ENCODE measurements at places on chromosomes 11 and 22.

GRCh38 chr11:127395034-127395433, 394.5 kb upstream of the KIRREL3 start:
- no peak for DNase-seq

GRCh38 chr11:7098235-7098832, 9.5 kb downstream of the RBMXL2 start:
- DNase-seq = peak; percentile 20

GRCh38 chr11:76317296-76317695, 63.6 kb downstream of the THAP12 start:
- no peak for DNase-seq

DNA sequence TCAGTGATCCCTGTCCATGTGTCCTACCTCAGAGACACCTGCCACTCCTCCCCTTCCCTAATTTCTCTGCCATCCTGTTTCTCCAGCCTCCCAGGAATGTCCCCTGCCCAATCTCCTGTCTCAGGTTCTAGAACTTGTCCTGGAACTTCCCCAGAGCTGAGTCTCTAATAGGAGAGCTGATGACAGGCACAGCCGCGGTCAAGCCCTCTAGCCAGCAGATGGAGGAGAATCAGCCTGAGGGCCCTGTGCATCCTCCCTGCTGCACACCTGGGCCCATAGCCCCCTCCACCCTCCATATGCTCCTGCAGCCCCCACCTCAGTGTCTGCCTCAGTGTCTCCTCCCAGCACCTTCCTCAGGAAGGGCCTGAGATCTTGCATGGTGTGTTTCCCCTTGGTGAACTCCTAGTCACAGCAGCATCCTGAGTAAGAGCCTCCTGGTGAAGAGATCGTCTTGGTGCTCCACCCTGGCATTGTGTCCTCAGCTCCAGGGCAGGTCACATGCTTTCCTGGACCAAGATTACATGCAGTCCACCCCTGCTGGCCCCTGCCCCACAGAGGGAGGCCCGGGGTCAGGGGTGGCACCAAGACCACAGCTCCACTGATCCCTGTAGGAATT, 43.9 kb upstream of the VPREB1 start:
- no peak for DNase-seq

DNA sequence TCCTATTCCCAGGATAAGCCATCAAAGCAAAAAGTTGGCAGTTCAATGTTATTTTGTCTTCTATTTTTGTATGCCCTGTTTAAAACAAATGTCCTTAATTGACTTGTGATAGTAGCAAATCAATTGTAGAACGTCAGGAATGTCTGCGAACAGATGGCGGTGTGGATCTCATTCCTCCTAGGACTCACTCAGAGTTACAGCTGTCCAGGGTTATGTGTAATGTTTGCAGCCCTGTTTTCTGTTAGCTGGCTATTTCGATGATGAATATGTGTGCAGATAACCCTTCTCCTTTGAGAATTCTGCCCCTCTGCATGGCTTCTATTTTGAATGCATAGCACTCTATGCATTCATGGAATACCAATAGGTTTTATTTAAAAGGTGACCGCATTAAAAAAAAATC, 1248.0 kb upstream of the CNTN5 start:
- no peak for DNase-seq

GRCh38 chr11:2791521-2792380, 92.0 kb upstream of the KCNQ1OT1 start:
- DNase-seq = no peak

DNA sequence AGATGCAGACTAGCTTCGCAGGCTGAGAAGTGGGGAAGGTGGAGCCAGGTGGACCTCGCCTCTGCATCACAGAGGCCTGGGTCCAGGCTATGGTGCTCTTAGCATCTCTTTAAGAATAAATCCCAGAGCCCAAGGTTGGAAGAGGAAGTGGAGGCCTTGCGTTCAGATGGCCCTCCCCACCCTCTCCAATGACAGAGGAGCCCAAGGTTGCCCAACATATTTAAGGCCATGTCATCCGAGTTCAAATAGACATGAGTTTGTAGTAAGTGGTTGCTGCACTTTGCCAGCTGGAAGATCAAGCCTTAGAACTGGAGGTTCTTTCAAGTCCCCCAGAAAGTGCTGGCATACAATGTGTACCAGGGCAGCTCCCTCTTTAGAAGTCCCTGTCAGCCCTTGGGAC, 47.1 kb upstream of the HORMAD2 start:
- no peak for DNase-seq

DNA sequence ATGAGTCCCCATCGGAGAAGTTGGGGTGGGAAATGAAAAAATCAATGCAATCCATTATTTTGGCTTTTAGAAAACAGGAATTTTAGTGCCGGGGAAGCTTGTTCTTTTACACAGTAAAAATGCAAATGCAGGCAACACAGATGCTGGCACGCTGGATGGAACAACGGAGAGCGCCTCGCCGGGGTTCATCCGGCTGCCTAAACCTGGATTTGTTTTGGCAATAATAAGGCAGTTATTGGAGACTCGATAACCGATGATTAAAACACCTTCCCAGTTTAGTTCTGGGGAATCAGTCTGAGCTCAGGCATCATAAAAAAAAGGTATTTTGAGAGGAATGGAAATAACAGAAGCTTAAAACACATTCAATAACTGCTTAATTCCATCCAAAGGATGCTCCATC, 2.9 kb downstream of the DSCAML1 start:
- no peak for DNase-seq

Measured in brain pericyte (primary cell).